NT2/D1 (cell line): ENCODE measurements at places on chromosomes 1 and 21.

DNA sequence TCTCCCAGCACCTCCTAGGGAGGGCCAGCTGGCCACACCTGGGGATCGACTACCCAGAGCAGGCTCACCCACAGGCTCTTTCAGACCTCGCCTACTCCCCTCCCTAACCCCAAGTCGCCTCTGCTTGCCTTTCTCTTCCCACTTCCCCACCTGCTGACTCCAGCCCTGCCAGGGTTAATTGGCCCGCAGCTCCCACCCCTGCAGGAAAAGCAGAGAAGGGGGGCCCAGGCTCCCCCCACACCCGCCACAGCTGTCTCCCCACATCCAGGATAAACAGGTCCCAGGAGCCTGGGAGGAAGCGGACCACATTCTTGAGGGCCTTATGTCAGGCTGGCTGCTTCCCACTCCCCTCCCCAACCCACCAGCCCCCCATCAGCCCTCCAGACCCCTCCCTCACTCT lies 45.0 kb downstream of the TAS1R2 start:
- DNase-seq: no peak

- no peak for DNase-seq
Measured at GRCh38 chr1:189431447-189431846, 1046.2 kb downstream of the BRINP3 start.

- DNase-seq: no peak
Measured at GRCh38 chr1:55153031-55153430, 62.1 kb downstream of the USP24 start.

DNA sequence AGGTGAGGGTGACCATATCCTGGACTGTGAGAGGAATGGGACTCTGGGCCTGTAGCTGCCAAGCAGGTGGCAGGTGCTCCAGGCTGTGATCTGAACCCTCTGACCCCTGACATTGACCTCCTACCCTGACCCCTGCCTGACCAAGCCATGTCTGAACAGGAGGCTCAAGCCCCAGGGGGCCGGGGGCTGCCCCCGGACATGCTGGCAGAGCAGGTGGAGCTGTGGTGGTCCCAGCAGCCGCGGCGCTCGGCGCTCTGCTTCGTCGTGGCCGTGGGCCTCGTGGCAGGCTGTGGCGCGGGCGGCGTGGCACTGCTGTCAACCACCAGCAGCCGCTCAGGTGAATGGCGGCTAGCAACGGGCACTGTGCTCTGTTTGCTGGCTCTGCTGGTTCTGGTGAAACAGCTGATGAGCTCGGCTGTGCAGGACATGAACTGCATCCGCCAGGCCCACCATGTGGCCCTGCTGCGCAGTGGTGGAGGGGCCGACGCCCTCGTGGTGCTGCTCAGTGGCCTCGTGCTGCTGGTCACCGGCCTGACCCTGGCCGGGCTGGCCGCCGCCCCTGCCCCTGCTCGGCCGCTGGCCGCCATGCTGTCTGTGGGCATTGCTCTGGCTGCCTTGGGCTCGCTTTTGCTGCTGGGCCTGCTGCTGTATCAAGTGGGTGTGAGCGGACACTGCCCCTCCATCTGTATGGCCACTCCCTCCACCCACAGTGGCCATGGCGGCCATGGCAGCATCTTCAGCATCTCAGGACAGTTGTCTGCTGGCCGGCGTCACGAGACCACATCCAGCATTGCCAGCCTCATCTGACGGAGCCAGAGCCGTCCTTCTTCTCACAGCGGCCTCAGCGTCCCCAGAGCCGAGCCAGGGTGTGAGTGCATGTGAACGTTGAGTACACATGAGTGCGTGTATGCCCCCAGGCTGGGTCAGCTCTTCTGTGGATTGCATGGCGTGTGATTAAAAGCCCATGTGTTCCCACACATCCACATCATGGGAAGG lies 3.1 kb downstream of the TMEM125 start:
- no peak for DNase-seq

DNA sequence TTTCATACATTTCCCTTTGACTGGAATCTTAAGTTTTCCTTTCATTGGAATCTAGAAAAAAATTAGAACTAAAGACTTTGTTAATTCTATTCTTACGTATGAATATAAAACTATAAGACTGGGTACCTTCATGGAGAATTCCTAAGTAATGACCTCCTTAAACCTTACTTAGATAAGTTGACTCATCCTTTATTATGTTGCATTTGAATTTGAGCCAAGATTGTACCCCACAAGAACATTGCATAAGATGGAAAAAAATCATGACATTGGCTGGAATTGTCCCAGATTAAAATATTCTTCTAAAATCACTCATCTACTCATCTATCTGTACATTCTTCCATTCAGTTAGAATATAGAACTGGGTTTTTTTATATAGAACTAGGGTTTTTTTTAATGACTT lies 137.4 kb downstream of the C1orf21 start:
- no peak for DNase-seq

DNA sequence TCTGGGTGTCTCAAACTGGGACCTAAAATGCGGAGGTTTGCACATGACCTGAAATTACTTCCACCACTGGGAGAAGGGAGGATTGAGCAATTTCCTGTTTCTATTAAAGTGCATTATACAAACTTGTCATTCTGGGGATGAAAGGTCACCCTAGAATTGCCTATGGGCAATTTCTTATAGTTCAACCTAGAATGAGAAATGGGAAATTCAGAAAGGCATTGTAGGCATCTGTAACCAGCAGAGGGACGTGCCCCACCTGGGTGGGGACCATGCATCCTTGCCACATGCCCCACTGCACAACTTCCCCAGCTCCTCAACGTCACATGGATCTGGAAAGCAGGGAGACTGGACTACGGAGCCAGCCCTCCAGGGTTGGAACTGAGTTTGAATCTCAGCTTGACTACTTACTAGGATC lies 47.0 kb downstream of the MRPL39 start:
- no peak for DNase-seq

GRCh38 chr1:109775398-109775797 lies 11.7 kb upstream of the EPS8L3 start:
- no peak for DNase-seq

- no peak for DNase-seq
Measured at GRCh38 chr1:154837034-154837671, 32.9 kb downstream of the KCNN3 start.

- no peak for DNase-seq
Measured at GRCh38 chr21:25953659-25954058, 216.9 kb downstream of the APP start.

DNA sequence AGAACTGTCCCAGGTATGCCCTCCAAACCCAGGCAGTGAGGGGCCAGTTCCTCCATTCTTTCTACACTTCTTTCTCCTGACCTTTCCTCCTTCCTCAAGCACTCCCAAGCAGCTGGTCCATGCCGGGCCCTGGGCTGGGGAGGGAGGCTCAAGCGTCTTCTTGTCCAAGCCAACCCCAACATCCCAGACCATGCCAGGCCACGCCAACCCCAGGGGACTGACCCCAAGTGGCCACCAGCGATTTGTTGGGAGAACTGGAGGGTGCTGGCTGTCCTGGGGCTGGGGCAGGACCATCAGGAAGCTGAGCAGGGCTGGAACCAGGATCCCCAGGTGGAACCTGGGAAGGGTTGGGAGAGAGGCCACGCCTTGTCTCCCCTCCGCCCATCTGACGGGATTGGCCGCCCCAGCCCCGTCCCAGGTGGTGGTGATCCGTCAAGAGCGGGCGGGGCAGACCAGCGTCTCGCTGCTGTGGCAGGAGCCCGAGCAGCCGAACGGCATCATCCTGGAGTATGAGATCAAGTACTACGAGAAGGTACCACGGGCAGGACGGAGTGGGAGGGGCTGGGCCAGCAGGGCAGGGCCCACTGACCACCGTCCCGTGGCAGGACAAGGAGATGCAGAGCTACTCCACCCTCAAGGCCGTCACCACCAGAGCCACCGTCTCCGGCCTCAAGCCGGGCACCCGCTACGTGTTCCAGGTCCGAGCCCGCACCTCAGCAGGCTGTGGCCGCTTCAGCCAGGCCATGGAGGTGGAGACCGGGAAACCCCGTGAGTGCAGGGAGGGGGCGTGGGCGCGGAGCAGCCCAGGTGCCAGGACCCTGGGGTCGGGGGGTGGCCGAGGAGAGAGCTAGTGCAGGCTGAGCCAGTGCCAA lies 29.9 kb downstream of the EPHA8 start:
- no peak for DNase-seq
